ENCODE measurements at places on chromosomes 5 and 9.

- DNase-seq = no peak
These were observed 44.8 kb downstream of the RCL1 start for GRCh38 chr9:4837261-4838188.

DNA sequence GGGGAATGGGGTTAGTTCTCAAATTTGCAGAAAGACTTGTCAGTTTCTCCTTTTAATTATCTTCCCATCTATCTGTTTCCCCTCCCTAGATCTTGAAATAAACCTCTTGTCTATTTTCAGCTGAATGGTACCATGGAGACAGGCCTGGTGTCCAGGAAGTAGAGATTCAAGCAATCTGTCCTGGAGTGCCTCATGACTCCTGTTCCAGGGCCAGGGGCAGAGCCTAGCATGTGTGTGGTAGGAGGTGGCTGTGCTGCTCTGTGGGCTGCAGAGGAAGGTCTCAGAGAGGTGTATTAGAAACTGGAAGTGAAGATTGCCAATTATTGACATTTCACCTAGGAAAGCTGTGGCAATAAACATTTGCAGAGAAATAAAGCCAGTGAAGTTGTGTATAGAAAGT lies 175.8 kb upstream of the ATP10B start:
- DNase-seq = no peak

GRCh38 chr9:16579872-16580432 lies 290.5 kb downstream of the BNC2 start:
- DNase-seq = no peak

- DNase-seq = no peak
These were observed 45.1 kb upstream of the FAM120A start for GRCh38 chr9:93406371-93406770.

DNA sequence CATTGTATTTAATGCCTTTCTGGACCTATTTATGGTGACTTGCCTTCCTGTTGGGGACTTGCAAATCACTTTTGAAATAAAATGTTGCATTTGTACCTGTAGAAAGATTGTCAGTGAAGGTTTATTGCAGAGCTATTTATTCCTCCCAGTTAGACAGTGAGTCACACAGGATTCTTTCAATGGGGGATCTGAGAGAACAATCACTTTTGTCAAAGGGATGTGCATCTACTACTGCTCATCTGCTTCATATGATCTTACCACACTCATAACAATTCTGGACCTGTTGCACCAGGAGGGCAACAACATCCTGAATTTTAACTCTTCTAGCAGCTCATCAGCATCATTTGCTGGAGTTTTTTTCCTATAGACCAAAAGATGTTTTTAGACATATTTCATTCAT lies 66.8 kb downstream of the FBXL7 start:
- DNase-seq = no peak

DNA sequence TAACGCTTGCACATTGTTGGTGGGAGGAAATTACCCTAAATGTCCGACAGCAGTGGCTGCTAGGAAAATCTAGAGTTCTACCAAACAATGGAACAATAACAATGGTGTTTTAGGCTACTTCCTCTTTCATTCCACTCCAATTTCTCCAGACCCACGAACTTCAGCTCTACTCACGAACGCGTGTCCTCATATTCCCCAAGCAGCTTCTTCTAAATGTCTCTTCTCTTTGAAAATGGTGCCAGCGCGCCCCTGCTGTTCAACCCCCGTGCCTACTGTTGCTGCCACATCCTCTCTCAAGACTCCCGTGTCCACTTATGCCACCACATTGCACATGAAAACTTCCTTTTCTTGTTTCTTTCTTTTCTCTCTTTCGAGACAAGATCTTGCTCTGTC lies 25.6 kb downstream of the OR2V2 start:
- no peak for DNase-seq
